ENCODE measurements at places on chromosomes 6 and 20.

GRCh38 chr6:149318581-149319286 is 1.2 kb downstream of the TAB2 start:
- no peak for DNase-seq

DNA sequence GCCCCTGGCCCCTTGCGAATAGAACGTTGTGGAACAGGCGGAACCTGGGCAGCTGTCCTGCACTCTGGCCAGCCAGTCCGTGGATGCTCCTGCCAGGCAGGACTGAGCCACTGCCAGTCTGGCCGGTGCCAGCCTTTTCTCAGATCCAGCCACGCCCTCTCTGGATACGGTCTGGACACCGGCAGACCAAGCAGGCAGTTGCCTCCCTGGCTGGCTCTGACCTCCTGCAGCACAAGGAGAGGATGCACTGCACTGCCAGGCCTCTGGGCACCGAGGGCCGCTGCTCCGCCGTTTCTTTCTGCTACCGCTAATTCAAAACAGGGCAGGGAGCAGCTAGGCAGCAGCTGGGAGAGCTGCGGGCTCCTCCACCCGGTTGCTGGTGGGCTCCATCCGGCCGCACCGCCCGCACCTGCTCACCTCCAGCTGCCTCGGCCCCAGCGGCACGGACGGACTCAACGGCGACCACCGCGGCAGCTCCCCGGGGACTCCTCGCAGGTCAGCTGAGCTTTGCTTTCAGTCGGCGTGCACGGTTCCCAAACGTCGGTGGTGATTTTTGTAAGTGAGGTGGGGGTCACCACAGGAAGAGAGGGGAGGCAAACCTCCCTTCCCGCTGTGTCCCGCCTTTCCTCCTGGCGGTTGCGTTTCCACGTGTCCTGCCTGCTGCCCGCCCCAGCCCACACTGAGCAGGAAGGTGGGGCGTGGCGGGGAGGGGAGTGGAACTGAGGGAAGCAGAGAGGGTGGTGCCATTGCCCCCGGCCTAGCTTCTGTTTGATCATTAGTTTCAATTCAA is 30.3 kb upstream of the AFDN start:
- no peak for DNase-seq

GRCh38 chr6:165697171-165697570 is 34.1 kb upstream of the PDE10A start:
- DNase-seq: no peak

- no peak for DNase-seq
These were observed 281.7 kb upstream of the PRDM1 start for GRCh38 chr6:105804424-105804823.

- DNase-seq: no peak
These were observed 211.9 kb downstream of the ZNF217 start for GRCh38 chr20:53381568-53382262.
